ENCODE measurements at places on chromosomes 3 and 15.

DNA sequence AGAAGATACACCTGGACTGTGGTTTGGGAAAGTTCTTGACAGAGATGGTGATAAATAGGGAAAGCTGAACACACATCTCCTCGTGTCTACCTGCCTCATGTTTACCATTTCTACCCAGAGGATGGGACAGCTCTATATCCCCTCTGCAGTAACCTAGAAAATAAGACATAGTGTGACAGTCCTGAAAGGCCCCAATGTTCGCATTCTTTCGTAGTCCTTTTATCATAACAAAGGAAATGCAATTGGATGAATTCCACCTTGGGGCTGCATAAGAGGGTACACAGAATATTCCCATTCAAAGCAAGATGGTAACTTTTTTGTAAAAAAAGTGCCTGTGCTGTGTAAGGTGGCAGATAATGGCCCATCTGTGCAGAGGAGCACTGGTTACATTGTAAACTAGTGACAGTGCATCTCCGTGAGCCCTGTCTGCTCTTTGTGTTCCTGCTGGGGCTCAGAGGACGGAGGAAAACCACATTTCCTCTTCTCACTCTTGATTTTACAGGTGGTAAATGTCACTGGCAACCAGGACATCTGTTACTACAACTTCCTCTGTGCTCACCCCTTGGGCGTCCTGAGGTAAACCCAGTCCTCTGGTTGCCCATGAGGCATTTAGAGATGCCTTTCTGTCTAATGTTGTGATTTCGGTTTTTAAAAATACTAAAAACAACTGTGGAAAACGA lies 74.3 kb downstream of the SIDT1 start:
- DNase-seq = no peak

DNA sequence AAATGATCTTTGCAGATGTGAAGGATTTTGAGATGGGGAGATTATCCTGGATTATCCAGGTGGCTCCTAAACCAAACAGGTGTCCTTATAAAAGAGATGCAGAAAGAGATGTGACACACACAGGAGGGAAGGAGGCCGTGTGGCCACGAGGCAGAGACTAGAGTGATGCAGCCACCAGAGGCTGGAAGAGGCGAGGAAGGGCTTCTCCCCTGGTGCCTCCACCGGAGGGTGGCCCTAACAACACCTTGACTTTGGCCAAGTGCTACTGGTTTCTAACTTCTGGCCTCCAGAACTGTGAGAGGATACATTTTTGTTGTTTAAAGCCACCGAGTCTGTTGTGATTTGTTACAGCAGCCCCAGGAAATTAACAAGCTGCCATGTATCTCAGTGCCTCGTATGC lies 127.1 kb downstream of the ASB7 start:
- no peak for DNase-seq

DNA sequence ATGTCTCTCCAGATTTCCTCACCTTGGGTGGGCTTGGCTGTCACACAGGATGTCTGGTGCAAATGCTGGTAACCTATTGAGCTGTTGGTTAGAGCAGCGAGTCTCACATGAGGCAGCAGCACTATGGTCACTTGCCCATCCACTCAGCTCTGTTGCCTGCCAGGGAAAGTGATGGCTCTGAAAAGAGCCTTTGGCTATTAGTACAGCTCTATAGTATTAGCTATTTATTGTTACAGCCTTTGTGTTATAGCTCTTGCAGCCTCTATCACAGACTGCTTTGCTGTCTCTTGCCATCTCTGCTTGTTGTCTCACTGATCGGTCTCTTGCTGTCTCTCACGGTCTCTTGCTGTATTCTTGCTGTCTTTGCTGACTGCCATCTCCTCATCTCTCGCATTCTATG lies 114.3 kb downstream of the MFSD1 start:
- no peak for DNase-seq

- DNase-seq = no peak
Measured at GRCh38 chr3:5095886-5096285, 26.2 kb upstream of the ARL8B start.

- no peak for DNase-seq
Measured at GRCh38 chr15:66800584-66801235, 98.7 kb downstream of the SMAD6 start.

DNA sequence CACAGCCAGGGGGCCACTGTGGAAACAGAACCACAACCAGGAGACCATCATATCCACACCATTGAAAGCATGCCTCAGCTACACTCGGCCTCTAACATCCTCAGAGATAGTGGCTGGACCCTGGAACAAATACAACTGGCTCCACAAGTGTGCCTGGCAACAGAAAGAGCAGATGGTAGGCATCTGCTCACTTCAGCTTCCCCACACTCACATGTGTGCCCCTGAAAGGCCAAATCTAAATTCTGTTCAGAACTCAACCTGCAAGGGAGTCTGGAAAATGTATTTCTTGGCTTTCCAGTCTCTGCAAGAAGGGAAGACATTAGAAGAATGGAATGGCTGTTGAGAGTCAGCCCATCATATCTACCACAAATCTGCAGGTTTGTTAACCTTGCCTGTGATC lies 54.7 kb upstream of the CTNNB1 start:
- no peak for DNase-seq

GRCh38 chr3:45440131-45440530 lies 51.8 kb downstream of the LARS2 start:
- DNase-seq = no peak

DNA sequence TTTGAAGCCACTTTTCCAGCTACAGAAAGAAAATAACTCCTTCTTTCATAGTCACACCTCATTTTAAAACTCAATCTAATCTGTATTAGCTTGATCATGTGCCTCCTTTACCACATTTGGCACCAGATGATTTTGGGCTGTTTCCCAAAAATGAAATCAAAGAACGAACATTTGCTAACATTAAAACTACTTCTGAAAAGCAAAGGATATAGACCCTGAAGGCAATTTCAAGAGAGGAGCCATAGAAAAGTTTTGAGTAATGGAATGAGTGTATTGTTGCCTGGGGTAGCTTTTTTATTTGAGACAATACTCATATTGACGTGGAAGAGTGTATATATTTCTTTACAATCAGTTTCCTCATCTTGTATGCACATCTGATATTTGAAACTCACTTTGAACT lies 152.8 kb upstream of the TBL1XR1 start:
- no peak for DNase-seq

GRCh38 chr15:27714675-27715074 lies 384.4 kb downstream of the OCA2 start:
- DNase-seq = no peak

- DNase-seq = peak; percentile 15
Measured at GRCh38 chr3:177973241-177973840, 562.9 kb upstream of the KCNMB2 start.

DNA sequence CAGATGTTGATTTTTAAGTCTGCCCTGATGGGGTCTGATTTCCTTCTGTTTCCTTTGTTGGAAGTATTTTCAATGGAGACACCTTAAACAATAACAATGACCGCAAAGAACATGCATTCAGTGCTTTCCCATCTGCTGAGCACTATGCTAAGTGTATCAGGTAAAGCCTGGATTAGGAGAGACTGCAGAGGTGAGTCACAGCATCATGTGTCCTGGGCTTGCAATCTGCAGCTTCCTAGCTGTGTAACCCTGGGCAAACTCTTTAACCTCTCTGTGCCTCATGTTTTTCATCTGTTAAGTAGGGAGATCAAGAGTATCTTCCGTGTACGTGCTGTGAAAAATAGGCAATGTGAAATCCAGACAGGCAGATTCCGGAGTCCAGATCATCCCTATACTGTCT lies 13.3 kb upstream of the CHRNB4 start:
- no peak for DNase-seq

DNA sequence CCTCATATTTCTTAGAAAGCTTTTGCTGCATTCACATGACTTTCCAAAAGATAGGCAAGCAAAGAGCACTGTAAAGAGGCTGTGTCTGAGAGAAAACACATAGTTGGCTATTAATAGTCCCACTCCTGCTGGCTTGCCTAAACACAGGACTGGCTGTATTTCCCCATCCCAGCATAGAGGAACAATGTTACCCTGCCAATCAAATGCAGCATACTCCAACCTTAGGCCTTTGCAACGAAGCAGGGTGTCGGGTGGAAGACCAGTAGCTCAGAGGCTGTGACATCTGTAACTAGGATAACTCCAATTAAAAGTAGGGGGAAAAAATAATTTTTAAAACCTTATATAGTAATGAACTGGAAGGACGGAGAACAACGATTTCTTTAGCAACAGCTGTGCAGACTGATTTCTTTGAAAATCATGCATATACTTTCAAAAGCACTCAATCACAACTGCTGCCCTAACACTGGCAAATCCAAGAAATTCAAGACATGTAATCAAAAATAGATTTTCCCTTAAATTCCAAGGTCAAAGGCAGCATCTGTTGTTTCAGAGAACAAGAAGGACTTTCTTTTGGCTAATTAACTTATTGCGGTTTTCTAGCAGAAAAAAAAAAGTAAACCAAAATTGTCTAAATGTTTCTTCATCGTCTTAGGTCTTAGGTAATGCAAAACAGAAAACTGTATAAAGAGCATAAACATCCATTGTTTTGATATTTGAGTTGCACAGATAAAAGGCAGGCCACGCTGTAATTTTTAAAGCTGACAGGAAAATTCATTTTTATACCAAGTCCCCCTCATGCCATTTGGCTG lies 139.3 kb downstream of the TNIK start:
- DNase-seq = peak; percentile 15

GRCh38 chr15:58457466-58457965 lies 25.7 kb downstream of the LIPC start:
- DNase-seq = no peak

- DNase-seq = peak; percentile 88
Measured at GRCh38 chr3:45656575-45657363, 32.4 kb upstream of the SACM1L start.

DNA sequence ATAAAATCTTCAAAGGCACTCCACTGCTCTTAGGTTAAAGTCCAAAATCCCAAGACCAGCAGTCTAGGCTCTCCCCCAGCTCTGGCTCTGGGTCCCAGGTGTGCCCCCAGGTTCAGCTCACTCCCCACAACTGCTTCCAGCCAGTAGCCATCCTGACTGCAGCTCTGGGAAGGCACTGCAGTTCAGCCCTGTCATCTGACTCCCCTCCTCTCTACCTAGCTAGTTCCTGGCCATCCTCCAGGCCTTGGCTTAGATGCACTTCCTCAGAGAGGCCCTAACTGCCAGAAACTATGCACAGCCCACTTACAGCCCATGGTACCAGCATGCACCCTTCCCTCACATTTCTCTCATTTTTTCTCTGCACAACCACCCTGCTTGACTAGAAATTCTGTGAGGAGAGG lies 25.5 kb downstream of the TBC1D2B start:
- peak; percentile 42 for DNase-seq

DNA sequence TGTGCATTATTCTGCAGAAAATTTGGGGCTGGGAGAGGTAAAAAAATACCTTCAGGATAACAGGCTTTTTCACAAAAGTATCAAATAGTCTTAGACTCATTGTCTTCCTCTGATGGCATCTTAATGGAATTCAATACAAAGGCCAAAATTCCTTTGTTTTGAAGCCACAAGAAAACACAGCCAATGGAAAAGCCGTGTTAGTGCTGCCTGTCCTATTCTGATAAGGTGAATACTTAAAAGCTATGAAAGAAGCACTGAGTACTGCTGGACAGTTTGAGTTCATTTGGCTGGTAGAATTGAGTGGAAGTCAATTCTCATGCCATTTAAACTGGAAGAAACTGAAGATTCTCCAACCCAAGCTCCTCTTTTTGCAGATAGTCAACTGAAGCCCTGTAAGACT lies 395.3 kb upstream of the TPRG1 start:
- DNase-seq = no peak

- no peak for DNase-seq
Measured at GRCh38 chr3:95356764-95357501, 1294.1 kb downstream of the NSUN3 start.

- no peak for DNase-seq
Measured at GRCh38 chr15:83014205-83014653, 2.8 kb upstream of the C15orf40 start.

DNA sequence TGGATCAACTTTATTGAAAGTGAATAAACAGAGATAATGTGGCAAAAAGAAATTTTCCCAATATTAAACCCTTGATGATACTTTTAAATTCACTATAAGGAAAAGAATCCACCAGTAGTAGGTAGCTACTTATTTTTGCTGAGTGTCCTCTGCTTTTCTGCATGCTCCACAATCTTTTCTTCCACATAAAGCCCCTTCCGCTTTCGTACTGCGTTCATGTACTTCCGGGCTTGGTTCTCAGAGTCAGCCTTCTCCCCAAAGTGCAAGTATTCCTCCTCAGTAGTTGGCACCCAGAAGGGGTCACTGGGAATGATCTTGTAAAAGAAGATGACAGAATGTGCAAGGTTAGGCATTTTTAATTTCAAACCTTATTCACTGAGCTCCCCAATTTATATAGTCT lies 84.4 kb upstream of the MEX3B start:
- no peak for DNase-seq

DNA sequence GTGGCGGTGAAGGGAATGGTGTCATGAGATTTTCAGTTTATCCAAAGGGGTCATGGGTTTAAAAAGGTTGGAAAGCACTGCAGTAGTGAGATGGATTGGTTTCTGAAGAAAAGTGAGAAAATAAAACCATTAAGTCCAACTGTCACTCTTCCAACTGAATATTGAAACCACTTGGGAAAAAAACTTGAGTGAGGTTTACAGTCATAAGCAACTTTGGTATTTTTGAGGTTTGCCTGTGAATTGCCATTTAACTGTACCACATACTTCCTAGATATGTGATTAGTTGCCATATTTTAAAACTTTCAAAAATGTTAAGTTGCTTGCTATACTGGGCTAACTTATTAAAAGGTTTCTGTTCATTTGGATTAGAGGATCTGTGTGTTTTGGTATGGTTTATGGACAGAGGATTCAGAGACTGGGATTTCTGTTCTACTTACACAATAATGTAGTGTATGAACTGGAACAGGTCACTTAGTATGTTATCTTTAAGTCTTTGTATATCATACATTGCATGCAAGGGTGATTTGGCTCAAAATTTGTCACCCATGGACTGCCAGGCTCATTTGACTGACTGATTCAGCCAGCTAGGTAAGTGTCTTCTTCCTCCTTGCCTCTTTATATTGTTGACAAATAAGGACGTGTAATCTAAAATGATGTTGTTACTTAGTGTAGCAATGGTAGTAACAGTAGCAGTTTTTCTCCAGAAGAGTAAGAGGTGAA lies 201.4 kb upstream of the EOMES start:
- DNase-seq = no peak

- DNase-seq = no peak
Measured at GRCh38 chr3:127053450-127053849, 70.5 kb downstream of the PLXNA1 start.

DNA sequence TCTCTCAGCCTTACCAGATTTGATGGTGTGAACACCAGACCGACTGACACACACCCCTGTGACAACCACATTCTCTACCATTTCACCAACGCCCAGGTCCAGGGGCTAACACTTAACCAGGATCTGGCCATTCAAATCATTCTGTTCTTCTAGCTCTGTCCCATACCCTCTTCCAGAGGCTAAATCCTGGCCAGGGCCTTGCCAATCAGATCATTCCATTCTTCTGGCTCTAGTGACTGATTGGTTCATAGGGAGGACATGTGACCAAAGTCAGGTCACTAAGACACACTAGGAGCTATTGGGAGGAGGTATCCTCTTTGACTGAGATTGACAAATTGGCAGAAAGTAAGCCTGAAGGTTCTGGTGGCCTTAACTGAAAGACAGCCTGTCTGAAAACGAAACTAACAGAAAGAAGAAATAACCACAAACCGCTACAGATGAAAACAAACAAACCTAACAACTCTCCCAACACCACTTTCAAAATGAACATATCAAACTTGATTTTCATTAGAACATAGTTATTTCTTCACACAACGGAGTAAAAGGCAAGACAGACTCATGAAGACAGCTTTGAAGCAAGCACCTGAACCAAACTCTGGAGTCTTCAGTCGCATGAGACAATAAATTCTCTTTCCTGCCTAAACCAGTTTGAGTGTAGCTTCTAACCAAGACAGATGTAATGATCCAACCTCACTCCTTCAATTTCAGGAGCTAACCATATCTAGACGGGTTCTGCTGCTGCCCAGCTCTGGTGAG lies 68.5 kb downstream of the TRANK1 start:
- DNase-seq = no peak
